ENCODE measurements at places on chromosomes 1 and 21.

GRCh38 chr1:200471739-200472138, 61.9 kb upstream of the ZNF281 start:
- DNase-seq, result no peak

DNA sequence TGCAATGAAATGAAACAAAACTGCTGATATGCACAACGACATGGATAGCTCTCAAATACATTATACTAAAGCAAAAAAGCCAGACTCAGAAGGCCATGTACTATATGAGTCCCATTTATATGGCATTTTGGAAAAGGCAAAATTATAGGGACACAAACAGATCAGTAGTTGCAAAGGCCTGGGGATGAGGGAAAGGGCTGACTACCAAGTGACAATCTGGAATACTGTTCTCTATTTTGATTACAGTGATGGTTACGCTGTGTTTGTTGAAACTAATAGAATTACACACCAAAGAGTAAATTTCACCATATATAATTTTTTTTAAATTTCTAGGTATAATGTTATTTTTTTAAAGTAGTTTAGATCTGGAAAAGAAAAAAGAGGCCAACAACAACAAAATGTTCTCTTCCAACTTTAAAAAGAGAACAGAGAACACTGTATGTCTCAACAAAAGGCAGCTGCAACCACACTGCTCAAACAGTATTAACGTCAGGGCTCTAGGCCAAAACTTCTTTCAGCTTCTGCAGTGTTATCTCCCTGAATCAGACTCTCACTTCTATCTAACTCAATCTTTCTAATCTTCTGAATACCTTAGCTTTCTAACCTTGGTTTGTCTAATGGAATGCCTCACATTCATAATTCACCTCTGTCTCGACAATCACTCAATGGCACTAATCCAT, 75.8 kb downstream of the FOXJ3 start:
- DNase-seq, result no peak

DNA sequence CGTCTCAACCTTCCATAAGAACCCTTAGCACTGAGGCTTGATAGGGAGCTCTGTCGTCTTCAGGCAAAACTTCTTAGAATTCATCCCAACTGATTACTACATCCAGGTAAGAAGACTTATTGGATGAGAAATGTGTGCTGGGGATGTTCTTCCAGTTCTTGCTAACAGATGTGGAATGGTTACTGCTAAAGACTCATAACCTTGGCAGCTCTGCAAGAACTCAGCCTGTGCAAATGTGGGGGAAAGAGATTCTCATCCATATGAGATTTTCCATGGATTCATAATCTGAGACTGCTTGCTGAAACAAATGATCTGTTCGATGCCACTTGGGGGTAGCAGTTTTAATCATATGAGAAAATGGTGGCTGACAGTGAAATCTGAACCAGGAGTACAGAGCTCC, 48.2 kb downstream of the NTPCR start:
- DNase-seq, result no peak

DNA sequence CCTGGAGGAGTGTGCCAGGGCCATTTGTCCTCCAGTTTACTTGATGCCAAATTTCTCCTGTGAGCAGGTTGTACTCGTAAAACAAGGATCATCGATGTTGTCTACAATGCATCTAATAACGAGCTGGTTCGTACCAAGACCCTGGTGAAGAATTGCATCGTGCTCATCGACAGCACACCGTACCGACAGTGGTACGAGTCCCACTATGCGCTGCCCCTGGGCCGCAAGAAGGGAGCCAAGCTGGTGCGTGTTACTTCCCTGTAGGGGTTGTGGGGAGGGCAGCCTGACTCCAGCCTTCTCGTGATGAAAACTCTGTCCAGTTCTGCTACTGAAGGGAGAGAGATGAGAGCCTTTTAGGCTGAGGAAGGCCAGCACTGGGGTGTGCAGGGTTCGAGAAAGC, 2.2 kb downstream of the RPS8 start:
- no peak for DNase-seq

GRCh38 chr1:115258302-115258866, 79.7 kb downstream of the NGF start:
- DNase-seq, result no peak

DNA sequence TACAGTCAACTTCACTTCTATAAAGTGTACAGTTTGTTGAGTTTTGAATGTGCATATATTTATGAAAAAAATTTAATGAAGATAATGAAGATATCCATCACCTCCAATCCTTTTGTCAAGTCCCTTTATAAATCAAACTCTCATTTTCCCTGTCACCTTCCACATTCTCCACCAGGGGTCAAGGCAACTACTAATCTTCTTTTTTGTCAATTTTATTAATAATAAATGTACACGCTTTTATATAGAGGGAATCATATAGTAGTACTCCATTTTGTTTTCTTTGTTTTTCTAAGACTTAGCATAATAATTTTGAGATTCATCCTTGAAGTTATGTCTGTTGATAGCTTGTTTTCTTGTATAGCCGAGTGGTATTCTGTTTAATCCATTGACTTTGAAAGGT, 1594.2 kb upstream of the PRMT6 start:
- no peak for DNase-seq

- DNase-seq, result no peak
Measured at GRCh38 chr1:23159963-23160877, 8.4 kb downstream of the LUZP1 start.

- no peak for DNase-seq
Measured at GRCh38 chr1:148161053-148161901, 9.2 kb upstream of the NBPF11 start.

DNA sequence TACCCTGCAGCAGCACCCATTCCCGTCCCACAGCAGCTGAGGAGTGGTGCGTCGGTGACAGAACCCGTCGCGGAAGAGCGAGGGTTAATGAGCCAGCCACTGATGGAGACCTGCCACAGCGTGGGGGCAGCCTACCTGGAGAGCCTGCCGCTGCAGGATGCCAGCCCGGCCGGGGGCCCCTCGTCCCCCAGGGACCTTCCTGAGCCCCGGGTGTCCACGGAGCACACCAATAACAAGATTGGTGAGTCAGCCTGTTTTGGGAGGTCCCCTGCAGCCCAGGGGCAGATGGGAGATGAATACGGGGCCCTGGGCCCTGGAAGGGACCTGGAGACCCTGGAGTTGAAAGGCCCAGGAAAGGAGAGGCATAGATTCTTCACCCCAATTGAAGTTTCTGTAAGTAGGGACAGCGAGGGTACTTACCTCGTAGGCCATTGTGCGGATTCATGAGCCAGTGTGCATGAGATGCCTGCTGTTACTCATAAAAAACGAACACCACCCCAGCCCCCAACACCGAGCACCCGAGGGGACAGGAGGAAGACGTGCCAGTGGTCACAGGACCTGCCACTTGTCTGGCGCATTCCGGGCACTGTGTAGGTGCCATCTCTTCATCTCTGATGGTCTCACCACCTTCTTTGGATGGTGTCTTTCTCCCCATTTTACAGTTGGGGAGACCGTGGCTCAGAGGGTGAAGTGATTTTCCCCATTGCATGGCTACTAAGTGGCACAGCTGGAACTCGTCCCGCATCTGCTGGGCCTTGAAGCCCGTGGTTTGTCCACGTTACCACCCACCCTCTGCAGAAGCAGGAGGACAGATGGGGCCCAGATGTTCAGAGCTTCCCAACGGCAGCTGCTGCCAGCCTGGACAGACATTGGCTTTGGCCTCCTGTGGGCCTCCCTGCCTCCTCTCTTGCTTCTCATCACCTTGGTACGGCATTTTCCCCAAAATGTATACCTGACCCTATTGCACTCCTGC, 28.3 kb upstream of the TNFRSF1B start:
- DNase-seq, result no peak

DNA sequence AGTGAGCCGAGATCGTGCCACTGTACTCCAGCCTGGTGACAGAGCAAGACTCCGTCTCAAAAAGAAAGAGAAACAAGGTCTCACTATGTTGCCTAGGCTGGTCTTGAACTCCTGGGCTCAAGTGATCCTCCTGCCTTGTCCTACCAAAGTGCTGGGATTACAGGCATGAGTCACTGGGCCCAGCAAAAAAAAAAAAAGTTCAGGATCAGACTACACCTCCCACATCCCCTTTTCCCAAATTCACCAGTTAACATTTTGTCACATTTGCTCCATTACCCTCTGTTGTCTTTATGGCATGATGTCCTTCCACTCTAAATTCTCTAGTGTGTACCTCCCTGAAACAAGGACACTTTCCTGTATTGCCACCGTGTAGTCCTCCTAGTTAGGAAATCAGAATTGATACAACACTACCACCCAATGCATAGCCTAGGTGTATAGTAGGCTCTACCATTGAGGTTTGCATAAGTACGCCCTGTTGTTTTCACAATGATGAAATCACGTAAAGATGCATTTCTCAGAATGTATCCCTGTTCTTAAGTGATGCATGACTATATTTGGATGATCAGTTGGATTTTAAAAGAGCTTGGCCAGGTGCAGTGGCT, 10.7 kb downstream of the SPEN start:
- no peak for DNase-seq

GRCh38 chr1:59316497-59317128, 19.7 kb downstream of the FGGY start:
- DNase-seq, result no peak

- no peak for DNase-seq
Measured at GRCh38 chr21:39175154-39175553, 8.1 kb downstream of the PSMG1 start.

- no peak for DNase-seq
Measured at GRCh38 chr1:114455102-114455785, 55.8 kb downstream of the TRIM33 start.
